ENCODE measurements at places on chromosomes 16 and 17. TPM values are rescaled to one million over a fixed set of nuclear protein-coding genes. Genes with fewer than 3 reads are reported as not detected.

CNGB1 gene
- total RNA-seq, result not detected

DGKE gene
- 7.4 TPM for total RNA-seq

PLD6 gene
- 2.4 TPM for total RNA-seq

ABCA10 gene
- 1.3 TPM for total RNA-seq

ZACN gene
- 0.26 TPM for total RNA-seq

KCNJ12 gene
- 4.5 TPM for total RNA-seq

ASPHD1 gene
- total RNA-seq, result 12.8 TPM

CCDC40 gene
- 1.9 TPM for total RNA-seq

KCNH4 gene
- not detected for total RNA-seq

NPIPB2 gene
- 7.3 TPM for total RNA-seq

KLHL11 gene
- 34.1 TPM for total RNA-seq

INCA1 gene
- total RNA-seq, result 0.23 TPM

PRDM7 gene
- not detected for total RNA-seq

GNPTG gene
- 54.5 TPM for total RNA-seq

NDUFAB1 gene
- total RNA-seq, result 71.2 TPM

IKZF3 gene
- total RNA-seq, result not detected

KDM6B gene
- total RNA-seq, result 19.7 TPM

ENO3 gene
- 3.4 TPM for total RNA-seq

NGFR gene
- 0.33 TPM for total RNA-seq

PSMD12 gene
- 29.2 TPM for total RNA-seq

CDH3 gene
- total RNA-seq, result 1.1 TPM

KCNAB3 gene
- 0.33 TPM for total RNA-seq

MYH2 gene
- not detected for total RNA-seq

NUDT21 gene
- 59.6 TPM for total RNA-seq

KCNH6 gene
- not detected for total RNA-seq

KRTAP3-3 gene
- not detected for total RNA-seq

GUCY2D gene
- not detected for total RNA-seq

MT1H gene
- not detected for total RNA-seq
